ENCODE measurements at places on chromosomes 1 and 21. TPM values are rescaled to one million over a fixed set of nuclear protein-coding genes. Genes with fewer than 3 reads are reported as not detected.

DNA sequence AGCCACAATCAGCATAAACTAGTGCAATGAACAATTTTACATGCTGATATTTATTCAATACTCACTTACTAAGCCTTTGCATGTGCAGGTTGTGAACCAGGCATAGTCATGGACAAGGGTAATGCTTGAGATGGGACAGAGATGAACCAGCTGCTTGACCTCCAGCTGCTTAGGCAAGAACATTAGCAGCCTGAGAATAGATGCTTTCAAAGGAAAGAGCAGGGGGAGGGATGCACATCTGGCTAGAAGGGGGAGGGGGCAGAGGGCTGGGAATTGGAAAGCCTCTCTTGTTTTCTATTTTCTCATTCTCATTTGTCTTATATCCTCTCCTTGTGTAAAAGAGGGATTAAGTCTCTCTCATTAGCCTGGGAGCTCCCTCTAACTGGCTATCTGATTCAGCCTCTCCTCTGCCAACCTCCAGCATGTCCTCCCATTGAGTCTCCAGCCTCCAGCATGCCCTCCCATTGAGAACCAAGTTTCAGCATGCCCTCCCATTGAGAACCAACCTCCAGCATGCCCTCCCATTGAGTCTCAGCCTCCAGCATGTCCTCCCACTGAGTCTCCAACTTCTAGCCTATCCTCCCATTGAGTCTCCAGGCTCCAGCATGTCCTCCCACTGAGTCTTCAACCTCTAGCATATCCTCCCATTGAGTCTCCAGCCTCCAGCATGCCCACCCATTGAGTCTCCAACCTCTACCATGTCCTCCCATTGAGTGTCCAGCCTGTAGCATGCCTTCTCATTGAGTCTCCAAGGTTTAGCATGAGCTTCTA is 38.4 kb upstream of the TRABD2B start:
- peaks cover 2% of the 10 kb centered on the region for H3K27me3 ChIP-seq
- DNase-seq, result no peak
- H3K36me3 ChIP-seq, result no peaks in the 10 kb centered on the region

DNA sequence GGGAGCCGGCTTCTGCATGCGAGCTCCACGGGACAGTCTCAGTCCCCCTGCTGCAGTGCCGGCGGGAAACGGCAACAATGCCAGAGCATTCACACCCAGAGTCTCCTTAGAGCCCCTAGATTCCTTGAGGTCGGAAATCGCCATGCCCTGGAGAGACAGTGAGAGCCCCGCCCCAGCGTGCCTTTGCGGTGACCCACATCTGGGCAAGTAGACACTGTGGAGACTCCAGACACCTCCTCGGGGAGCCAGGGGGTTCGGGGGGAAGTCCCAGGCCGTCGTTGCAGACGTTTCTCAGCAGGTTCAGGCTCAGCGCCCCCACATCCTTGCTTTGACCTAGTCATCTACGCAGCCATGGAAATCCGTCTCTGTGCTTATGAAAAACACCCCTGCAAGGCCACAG is 81.3 kb upstream of the ARHGEF16 start:
- H3K36me3 ChIP-seq, result no peaks in the 10 kb centered on the region
- H3K27me3 ChIP-seq, result no peaks in the 10 kb centered on the region
- peaks cover 9% of the 10 kb centered on the region for H3K4me1 ChIP-seq
- H3K27ac ChIP-seq, result no peak overlapping the region

GRCh38 chr1:46278807-46279206 is 24.6 kb downstream of the LRRC41 start:
- peaks cover 49% of the 10 kb centered on the region for H3K36me3 ChIP-seq
- H3K4me3 ChIP-seq, result no peak overlapping the region
- no peak overlapping the region for H3K27ac ChIP-seq
- peaks cover 4% of the 10 kb centered on the region for H3K4me1 ChIP-seq

- H3K4me1 ChIP-seq, result no peaks in the 10 kb centered on the region
- H3K27me3 ChIP-seq, result no peaks in the 10 kb centered on the region
- DNase-seq, result no peak
- no peaks in the 10 kb centered on the region for H3K36me3 ChIP-seq
Observed at GRCh38 chr1:38497921-38498656, 361.5 kb downstream of the RRAGC start.

DNA sequence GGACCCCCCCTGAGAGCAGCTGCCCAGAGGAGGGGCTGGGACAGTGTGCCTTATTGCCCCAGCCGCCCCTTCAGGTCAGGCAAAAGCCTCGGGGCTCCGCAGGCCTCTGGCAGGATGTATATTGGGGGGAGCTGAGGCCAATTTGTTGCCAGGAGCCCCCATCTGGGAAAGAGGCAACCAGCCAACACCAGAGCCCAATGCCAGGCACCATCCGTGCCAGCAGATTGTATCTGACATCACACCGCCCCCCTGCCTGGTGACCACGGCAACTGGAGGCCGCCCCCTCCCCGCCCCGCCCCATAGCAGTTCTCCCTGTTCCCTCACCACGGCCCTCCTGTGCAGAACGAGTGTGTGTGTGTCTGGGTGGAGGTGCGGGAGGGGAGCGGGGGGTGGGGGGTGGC is 3.6 kb upstream of the PLEKHG5 start:
- no peak overlapping the region for H3K4me3 ChIP-seq
- H3K36me3 ChIP-seq, result no peaks in the 10 kb centered on the region
- H3K27ac ChIP-seq, result no peak overlapping the region
- H3K27me3 ChIP-seq, result peaks cover 66% of the 10 kb centered on the region

OR2L8 gene
- not detected for total RNA-seq

DNA sequence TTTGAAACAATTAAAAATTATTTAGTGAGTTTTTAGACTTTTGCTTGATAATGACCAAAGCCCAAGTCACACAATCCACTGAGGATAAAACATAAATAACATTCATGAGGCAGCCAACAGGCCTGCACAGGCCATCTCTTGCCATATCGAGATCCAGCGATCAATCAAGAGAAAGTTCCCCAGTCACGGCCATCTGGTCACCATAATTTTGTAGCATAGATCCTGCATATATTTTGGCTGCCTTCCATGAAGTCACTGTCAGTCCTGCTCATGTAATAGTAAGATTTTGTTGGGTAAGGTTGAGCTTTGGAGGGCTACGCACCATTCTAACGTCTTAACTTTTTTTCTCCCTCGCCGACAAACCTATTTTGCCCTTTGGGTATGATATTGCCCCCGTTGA is 17.5 kb downstream of the KPNA6 start:
- H3K4me3 ChIP-seq, result no peak overlapping the region
- no peak for DNase-seq

LYPD8 gene
- 0.05 TPM for total RNA-seq

DMRTA2 gene
- 0.14 TPM for total RNA-seq

GRCh38 chr1:226579781-226580323 is 31.3 kb downstream of the STUM start:
- no peak overlapping the region for H3K4me3 ChIP-seq
- H3K27ac ChIP-seq, result no peak overlapping the region
- DNase-seq, result no peak
- no peaks in the 10 kb centered on the region for H3K36me3 ChIP-seq
- H3K4me1 ChIP-seq, result no peaks in the 10 kb centered on the region

LHX8 gene
- 0.05 TPM for total RNA-seq

- H3K27me3 ChIP-seq, result peaks cover 21% of the 10 kb centered on the region
- H3K4me3 ChIP-seq, result no peak overlapping the region
- peaks cover 8% of the 10 kb centered on the region for H3K4me1 ChIP-seq
- no peak overlapping the region for H3K27ac ChIP-seq
- no peak for DNase-seq
Observed at GRCh38 chr21:45071874-45072737, 2.3 kb upstream of the ADARB1 start.

DNA sequence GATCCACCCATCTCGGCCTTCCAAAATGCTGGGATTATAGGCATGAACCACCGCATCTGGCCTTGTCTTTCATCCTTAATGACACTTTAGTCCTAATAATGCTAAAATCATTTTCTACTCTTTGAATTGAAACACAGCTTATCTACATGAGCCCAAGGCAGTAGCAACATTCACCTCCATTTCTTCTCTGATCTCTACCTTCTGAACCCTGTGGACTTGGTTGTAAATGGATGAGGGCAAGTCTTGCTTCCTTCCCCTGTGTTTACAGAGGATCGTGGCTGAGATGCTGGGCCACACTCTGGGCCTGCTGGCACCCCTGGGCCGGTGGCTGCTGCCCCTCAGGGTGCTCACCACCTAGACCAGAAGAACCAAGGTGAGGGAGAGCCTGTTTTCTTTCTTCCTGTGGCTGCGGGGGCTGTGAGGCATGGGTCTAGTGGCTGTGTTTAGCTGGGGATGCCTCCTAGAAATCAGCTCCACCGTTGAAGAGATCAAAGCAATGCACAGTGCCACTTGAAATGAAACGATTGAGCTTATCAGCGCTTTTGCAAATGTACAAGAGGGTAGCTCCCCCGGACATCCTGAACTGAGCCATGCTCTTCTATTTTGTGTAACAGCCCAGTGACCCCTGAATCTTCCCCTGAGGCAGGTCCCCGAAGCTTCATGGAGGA is 32.2 kb upstream of the LGALS8 start:
- no peaks in the 10 kb centered on the region for H3K36me3 ChIP-seq
- H3K27ac ChIP-seq, result no peak overlapping the region
- no peak for DNase-seq
- H3K4me1 ChIP-seq, result no peaks in the 10 kb centered on the region
- no peaks in the 10 kb centered on the region for H3K27me3 ChIP-seq
